ENCODE measurements at places on chromosomes 16 and 17.

- no peak for DNase-seq
Observed at GRCh38 chr17:34869641-34870040, 91.6 kb downstream of the CCT6B start.

DNA sequence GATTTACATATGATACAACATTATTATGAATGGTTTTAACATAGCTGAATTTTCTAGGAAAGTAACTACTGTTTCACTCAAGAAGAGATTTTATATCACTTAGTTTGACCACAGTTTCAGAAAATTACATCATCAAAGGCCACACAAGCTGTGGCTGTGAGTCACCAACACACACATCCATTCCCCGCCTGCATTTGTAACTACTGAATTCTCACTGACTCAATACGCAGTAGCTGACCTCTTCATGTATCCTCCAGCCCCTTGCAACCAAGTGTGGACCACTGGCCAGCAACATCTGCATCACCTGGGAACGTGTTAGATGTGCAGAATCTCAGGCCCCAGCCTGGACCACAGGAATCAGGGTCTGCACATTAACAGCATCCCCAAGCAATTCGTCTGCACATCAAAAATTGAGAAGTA, 197.6 kb downstream of the XYLT1 start:
- peak; percentile 94 for DNase-seq

- DNase-seq = no peak
Observed at GRCh38 chr17:17523001-17523730, 27.0 kb upstream of the RASD1 start.

GRCh38 chr17:79836972-79837887, 2.0 kb downstream of the CBX4 start:
- DNase-seq = peak; percentile 65

GRCh38 chr17:16887523-16888095, 84.3 kb downstream of the TNFRSF13B start:
- DNase-seq = no peak

DNA sequence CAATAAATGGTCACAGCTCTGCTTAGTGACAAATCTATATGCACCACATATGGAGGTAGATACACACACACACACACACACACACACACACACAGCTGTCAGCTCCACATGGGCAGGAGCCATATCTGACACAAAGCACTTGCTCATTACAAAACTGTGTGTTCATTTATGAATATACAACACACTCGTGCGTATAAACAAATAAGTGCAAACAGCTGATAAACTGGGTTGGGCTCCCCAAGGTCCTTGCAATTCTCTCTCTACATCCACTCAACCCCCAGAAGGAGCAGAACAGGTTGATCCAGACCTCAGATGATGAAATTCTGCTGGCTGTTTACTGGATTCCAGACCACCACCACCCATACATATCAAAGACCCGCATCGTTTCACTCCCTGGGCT, 140.7 kb downstream of the XYLT1 start:
- no peak for DNase-seq

Measured in AG10803 (cell line).